Kidney glomerular epithelial cell (primary cell): ENCODE measurements at places on chromosomes 6 and 20.
A peak's percentile ranks its signal among the peaks of the same experiment; 100 is the strongest.

DNA sequence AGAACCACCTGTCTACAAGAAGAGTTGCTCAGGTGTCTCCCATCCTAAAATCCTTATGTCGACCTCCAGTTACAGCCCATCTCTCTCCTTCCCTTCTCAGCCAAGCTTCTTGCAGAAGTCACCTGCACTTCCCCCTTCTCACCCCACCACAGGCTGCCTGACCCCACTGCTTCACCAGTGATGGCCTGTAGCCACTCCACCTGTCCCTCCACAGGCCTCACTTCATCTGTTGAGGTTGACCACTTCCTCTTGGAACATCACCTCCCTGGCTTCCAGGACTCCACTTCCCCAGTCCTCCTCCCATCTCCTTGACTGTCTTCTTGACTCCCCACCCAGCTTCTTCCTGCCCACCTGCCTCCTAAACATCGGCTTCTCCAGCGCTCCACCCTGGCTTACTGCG is 25.4 kb downstream of the MRPL14 start:
- DNase-seq: no peak

- peak; percentile 85 for DNase-seq
Observed at GRCh38 chr20:37907677-37908401, 4.9 kb downstream of the VSTM2L start.

DNA sequence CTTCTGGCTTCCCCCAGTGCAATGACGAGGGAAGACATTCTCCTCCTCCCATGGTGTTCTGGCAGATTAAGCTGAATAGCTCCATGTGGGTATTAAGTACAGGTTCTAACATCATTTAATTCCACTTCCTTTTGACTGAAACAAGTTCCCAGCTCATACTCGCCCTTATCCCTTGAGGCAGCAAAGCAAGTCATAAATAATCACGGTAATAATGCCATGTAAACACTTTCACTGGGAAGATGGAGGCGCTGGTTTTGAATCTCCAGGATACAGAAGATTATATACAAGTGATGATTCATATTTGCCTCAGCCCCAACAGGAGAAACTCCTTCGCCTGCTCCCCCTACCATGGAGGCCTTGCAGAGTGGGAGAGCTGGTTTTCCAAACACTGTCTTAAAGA is 141.3 kb downstream of the PXDC1 start:
- DNase-seq: no peak

DNA sequence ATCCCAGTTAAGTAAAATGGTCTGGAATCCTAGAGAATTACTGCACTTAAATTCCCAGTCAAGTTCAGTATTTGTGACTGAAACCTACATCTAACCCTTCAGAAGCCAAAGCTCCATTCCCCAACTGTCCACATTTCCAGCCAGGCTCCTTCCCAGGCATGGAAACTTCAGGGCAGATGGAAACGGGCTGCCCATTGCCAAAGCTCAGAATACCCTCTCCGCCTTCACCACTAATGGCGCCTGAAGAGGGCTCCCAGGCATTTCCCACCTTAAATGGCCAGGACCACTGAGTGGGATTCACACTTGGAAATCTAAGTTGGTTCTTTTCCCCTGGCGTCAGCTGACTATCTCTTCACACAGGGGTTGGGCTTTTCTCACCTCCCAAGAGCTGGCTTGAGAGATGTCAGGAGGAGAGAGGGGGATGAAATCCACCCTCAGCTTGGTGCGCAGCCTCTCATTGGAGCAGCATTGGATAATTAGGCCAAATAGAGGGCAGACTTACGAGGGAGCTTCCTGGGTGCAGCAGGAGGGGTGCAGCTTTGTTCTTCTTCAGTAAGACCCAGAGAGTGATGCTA is 82.9 kb downstream of the ANKRD60 start:
- no peak for DNase-seq
